ENCODE measurements at places on chromosomes 3 and 15. TPM values are rescaled to one million over a fixed set of nuclear protein-coding genes. Genes with fewer than 3 reads are reported as not detected.

DNA sequence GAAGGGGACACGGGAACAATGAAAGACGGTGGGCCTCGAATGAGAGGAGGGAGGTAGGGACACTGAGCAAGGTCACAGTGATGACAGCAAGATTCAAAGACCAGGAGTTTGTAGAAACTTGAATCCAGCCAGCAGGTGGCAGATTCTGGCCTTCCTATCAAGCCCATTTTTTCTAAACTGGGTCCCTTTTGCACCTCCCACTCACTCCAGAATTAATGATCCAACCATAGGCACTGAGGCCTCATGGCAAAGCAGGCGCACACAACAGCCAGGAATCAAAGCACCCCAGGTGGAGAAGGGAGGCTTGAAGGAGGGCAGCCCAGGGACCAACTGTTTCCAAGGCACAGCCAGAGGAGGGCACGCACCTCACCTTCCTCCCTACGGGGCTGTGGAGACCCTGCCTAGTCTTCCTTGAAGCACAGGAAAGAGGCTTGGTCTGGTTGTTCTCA is 90.2 kb downstream of the ANP32A start:
- no peak for DNase-seq

DNA sequence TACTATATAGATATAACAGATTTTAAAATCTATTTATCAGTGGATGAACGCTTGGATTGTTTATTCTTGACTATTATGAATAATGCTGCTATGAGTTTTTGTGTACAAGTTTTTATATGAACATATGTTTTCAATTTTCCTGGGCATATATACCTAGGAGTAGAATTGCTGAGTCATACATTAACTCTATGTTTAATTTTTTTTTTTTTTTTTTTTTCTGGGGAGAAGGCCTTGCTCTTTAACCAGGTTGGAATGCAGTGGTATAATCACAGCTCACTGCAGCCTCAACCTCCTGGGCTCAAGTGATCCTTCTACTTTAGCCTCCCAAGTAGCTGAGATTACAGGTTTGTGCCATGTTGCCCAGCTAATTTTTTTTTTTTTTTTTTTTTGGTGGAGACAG is 9.1 kb downstream of the CIDEC start:
- DNase-seq, result no peak

DNA sequence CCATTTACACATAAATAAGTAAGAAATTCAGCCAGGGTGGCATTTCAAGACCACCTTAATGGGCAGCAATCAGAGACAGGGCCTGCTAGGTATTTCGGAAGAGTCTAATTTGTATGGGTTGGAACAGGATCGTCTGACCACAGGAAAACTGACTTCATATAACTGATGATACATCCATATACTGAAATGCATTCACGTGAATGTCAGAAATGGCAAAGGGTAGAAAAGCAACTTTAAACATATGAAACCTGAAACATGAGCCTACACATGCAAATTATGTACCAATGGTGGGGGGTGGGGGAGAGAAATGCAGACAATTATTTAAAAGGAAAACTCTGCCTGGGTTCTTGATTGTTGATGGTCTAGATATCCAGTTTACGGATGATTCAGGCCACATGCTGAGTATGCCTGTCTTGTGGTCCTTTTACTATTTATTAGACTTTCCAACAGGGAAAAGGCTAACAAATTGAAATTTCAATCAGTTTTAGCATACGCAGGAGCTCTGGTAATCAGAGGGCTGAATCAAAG is 582.2 kb downstream of the FOXP1 start:
- DNase-seq, result no peak

GRCh38 chr3:171704002-171704401 is 106.3 kb downstream of the PLD1 start:
- no peak for DNase-seq

GRCh38 chr3:36524560-36524959 is 144.3 kb downstream of the STAC start:
- DNase-seq, result no peak

DNA sequence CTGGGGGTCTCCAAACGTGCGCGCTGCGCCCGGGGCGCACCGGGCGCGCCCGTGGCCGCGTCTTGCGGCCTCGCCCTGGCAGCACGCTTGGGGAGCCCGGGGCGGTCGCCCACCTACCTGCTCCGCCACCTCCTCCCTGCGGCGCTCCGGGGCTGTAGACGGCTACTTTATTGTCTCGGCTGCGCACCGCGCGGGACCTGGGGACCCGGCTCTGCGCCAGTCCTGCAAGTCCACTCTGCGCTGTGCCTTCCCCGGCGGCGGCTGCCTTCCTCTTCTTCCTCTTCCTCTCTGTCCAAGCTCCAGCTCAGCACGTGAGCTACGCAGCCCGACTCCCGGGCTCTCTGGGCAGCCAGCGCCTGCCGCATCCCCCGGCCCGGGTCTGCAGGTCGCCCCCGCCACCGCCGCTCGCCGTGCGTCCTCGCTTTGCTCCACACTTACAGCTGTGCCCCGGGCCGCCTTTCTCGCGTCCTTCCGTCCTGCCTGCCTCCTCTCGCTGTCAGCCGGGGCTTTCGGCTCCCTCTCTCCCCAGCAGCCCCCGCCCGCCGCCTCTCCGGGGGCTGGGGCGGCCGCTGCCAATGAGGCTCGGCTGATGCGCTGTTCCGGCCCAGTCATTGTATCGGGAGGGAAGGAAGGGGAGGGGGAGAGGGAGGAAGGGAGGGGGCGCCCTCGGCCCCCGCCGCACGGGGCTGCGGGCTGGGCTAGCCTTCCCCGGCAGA is 156.4 kb upstream of the FRMD4B start:
- peak; percentile 14 for DNase-seq

DNA sequence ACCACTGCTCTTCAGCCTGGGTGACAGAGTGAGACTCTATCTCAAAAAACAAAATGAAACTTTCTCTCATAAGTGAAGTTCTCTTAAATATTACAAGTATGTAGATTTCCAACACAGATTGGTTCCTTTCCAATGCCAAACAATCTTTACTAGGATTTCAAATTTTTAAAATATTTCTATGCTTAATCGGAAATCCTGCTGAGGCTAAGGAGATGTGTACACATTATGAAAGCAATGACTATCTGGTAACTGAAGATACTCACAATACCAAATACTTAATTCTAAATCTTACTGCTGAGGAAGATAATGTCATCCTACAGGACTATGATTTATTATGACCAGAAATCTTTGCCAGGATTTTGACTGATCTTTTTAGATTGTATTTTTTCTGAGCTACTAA is 255.6 kb upstream of the ZNF717 start:
- DNase-seq, result no peak

DNA sequence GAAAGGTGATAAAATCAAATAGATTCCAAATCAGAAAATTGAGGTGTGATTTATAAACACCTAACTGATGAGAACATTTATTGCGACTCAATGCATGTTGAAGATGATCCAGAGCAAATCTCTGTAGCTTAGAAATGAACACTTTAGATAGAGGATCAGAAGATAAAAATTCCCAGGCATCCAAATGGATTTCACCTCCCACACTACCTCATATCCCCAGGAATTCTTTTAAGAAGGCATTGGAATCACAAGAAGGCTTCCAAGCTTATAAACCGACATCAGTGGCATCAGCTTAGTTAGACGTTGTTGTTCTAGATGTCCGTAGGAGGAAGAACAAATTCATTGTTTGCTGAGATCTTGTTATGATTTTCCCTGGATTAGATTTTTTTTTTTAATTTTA is 154.4 kb downstream of the EBLN2 start:
- no peak for DNase-seq

GRCh38 chr3:66983101-66983500 is 15.0 kb upstream of the KBTBD8 start:
- no peak for DNase-seq

- no peak for DNase-seq
These were observed 52.8 kb downstream of the RASA2 start for GRCh38 chr3:141539431-141540187.

DNA sequence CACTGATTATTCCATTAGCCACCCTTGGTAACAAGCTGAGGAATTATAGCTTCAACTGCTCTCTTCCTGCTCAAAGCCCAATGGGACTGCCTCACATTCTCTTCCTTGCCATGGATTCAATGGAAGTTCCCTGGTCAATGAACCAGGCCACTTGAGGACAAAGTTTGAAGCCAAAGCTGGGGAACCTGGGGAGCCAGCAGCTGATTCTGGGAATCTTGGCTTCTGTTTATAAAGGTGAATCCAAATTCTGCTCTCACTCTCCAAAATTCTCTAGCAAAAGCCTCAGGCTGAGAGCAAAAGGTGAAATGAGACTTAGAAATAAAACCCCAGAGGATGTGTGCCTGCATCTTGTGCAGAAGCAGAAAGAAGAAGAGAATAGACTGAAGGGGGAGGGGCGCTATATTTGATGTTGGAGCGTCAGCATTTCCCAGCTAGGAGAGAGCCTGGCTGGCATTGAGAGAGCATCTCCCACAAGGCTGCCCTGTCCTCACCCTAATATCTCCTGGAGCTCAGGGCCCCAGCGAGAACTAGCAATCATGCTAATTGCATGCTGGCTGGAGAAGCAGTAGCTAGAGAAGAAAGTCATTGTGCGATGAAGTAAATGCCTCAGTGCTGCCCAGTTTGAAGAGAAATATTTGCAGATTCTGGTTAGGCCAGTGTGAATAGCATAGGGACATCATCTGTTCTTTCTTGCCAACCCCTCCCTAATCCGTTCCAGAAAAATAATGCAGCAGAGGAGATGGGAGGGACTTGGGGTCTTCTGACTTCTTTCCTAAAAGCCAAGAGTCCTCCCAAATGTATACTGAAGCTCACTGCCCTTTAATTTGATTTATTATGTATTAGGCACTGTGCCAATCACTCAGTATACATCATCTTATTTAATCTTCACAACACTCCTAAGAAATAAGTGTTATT is 34.9 kb upstream of the GAP43 start:
- DNase-seq, result no peak

GRCh38 chr3:81540787-81541186 is 220.7 kb downstream of the GBE1 start:
- DNase-seq, result no peak

DNA sequence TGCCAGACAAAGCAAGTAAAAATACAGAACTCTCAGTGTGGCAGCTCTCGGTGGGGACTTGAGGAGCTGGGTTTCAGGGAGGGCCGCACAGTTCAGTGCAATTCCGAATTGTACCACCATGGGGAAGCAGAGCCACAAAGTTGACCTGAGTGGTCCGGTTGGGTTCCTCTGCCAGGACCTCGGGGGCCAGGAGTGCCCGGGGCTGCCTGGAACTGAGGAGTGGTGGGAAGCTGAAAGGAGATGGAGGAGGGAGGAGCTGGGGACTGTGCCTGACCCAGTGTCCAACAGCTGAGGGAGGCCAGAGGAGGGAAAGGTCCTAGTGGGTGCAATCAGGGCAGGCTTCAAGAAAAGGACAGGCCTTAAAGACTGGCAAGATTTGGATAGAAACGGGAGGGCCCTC is 32.2 kb upstream of the TRH start:
- peak; percentile 53 for DNase-seq

DNA sequence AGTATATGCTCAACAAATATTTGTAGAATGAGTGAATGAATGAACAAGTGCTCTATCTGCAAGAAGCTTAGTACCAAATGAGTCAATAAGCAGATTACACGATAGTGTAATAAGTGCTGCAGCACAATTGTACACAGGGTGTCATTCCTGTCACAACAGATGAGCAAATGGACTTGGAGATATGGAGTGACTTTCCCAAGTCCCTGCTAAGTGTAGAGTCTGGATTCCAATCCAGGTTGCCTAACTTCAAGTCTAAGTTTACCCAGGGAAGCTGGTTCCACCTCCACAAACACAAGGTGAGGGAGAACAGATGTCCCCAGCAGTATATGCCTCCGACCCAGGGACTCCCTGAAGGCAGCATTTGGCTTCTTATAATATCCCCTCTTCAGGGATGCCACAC is 77.7 kb upstream of the RAD18 start:
- DNase-seq, result no peak

GRCh38 chr3:178618197-178618596 is 82.0 kb downstream of the KCNMB2 start:
- no peak for DNase-seq

DNA sequence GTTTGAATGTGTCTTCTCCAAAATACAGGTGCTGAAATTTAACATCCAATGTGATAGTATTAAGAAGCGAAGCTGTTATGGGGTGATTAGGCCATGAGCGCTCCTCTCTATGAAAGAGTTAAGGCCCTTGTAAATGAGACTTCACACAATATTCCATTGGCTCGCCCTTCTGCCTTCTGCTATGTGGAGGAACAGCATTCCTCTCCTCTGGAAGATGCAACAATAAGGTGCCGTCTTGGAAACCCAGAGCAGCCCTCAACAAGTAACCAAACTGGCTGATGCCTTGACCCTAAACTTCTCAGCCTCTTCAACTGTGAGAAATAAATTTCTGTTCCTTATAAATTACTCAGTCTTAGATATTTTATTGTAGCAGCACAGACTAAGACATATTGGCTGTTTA is 874.6 kb downstream of the ROBO1 start:
- DNase-seq, result no peak

GRCh38 chr15:98018761-98019351 is 58.4 kb downstream of the ARRDC4 start:
- DNase-seq, result no peak

DNA sequence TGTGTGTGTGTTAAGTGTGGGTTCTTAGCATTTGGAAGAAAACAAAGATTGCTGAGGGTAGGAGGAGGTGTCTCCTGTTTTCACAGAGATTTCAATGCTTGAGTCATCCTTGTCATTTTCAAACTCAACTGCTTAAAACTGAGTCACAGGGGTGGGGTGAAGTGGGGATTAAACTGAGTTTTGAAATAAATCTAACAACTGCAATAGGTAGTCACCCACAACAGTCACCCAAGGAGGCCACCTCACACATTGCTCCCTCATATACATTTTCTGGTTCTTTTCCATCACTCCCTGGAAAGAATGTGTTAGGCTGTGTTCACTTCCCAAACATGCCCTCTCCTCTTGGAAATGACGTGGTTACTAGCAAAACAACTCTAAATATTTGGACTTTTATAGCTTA is 187.7 kb upstream of the CMC1 start:
- no peak for DNase-seq

GRCh38 chr3:177713928-177714900 is 516.9 kb upstream of the TBL1XR1 start:
- no peak for DNase-seq

DNA sequence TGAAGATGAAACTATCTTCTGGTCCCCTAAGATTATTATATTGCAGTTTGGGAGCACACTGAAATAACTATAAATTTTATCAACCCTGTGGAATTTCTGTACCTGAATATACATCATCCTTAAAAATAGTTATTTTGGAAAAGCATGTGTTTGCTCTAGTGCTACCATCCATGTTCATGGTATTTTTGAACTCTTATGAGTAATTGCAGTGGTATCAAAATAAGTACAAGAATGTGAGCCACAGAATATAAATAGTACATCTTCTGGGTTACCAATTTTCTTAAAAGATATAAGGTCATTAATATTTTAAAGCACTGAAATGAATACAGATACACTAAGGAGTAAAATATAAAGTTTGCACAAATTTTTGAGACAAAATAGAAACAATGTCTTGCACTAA is 206.5 kb downstream of the CBLB start:
- no peak for DNase-seq

The PIGZ gene
- 7.4 TPM for total RNA-seq

The TGM4 gene
- total RNA-seq, result not detected

The RAB6B gene
- 0.50 TPM for total RNA-seq

The GATM gene
- 132 TPM for total RNA-seq

The FAM3D gene
- total RNA-seq, result not detected

The GPR62 gene
- 0.40 TPM for total RNA-seq

The ZIC1 gene
- total RNA-seq, result not detected

The CAV3 gene
- total RNA-seq, result 0.23 TPM

The TAGLN3 gene
- total RNA-seq, result not detected

The CYB561D2 gene
- 8.0 TPM for total RNA-seq

The PRRT3 gene
- total RNA-seq, result 3.5 TPM

The SHC4 gene
- total RNA-seq, result 0.24 TPM
